ENCODE measurements at places on chromosomes 7 and 10.
A peak's percentile ranks its signal among the peaks of the same experiment; 100 is the strongest.

DNA sequence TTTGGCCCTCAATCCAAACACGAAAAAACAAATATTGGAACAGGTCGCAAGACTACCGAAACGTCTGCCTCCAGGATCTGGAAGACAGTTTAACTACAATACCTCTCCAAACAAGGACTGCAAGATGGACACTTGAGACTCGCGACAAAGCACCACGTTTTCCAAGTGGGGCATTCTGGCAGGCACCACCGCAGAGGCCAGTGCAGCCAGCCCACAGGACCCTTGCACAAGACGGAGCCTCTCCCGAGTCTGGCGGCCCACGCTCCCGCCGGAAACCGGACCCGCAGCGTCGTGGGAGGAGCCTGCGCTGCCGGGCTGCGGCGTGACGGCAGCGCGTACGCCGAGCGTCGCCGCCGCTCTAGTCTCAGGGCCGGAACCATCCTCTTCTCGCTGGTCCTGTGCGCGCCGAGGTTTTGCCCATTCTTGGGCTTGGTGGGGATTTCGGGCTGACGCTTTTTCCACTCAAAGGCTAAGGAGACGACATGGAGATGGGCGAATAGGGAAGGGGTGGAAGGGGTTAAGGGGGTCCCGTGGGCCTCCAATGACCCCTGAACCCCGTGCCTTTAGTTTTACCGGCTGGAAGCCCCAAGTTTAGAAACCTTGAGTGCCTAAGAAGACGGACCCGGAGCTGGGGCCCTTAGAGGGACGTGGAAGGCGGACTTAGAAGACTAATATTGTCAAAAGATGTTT, at the start of gene ORC5:
TSS of gene ORC5 (minus strand) at position 283 of the 690 bp plus-strand sequence. CDS start at position 174, 109 bp downstream.
- peak; percentile 45 for DNase-seq

GRCh38 chr7:75596727-75597614, 104.9 kb downstream of the SPDYE5 start:
- DNase-seq = no peak

DNA sequence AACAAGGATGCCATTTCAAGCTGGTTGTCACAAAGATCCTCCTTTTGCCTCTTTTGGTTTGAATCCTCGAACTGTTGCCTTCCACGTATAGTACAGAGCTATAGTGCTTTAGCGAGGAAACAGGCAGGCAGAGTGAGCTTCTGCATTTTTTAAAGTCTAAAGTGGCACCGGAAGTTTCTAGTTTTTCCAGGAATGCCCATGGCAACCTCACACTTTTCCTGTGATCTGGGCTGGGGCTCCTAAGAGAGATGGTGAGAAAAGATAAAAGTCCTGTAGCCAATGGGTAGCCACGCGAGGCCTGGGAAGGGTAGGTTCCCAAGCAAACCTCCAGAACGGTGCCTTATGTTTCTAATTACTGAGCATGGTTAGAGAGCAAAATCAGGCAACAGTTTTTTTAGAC, 76.7 kb downstream of the CALD1 start:
- DNase-seq = no peak

DNA sequence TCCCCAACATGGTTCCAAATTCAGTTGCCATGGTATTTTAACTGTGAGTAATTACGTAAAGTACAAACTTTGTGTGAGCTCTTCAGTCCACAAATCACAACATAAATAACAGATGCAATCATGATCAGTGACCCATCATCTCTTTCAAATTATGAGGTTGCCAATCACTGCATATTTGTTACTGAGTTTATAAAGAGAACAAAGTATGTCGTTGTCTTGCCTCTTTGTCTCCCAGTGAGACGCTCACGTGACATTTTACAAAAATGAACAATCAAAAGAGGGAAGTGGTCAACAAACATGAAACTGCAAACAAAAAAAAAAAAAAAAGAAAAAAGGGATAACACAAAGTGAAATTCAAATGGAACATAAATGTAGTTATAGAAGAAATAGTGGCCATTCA, 122.7 kb upstream of the PDSS1 start:
- no peak for DNase-seq

- DNase-seq = no peak
Measured at GRCh38 chr10:114885443-114885842, 52.6 kb upstream of the TRUB1 start.

DNA sequence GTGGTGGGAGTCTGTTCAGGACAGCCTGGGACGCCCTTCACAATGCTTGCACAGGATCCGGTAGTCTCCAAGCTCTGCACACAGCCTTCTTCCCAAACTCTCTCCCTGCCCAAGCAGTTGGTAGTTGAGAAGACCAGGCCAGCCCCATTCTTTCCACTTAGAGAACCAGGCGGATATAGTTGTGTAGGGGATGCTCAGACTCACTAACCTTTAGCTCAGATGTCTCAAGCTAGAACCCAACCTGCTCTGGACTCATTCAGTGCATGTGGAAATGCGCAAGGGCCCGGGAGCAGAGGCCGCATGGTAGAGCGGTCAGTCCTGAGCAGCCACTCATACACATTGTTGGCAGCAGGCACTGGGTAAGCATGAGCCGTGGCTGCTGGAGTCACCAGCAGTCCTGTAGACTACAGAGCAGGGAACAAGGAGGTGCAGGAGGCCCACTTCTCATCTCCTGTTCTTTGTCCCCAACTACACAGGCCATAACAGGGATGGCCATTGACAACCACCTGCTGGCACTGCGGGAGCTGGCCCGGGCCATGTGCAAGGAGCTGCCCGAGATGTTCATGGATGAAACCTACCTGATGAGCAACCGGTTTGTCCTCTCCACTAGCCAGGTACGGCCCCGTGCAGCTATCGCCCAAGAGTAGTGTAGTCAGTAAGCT, 17.2 kb upstream of the C10orf53 start:
- no peak for DNase-seq

DNA sequence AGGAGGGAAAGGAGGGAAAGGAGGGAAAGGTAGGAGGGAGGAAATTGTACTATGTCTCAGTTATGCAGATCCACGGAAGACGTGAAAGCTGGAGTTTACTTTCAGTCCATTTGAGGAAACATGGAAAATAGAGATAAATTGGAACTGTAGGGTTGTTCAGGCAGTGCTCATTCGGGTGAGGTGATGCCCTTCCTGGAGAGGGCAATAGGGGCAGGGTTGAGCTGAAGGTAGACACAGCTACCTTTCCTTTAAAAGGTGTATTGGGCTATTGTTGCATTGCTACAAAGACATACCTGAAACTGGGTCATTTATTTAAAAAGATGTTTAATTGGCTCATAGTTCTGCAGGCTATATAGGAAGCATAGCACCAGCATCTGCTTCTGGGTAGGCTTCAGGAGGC, 116.9 kb upstream of the PLXDC2 start:
- DNase-seq = no peak

- DNase-seq = no peak
Measured at GRCh38 chr7:157700231-157701005, 363.6 kb downstream of the DNAJB6 start.

DNA sequence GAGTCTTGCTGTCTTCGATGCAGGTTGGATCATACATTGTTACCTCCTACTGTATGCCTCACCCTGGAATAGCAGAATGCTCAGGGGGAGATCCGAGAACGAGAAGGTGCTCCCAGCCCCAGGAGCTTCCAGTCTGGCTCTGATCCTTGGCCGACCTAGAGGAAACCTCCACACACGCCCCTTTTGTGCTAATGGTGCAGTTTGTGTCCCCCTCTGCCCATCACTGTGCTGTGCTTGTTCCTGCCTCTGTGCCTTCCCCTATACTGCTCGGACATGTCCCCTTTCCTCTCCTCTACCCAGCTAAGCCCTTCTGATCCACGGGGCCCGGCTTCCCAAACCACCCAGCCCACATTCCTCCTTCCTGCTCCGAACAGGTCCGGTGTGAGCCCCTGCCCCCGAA, 32.5 kb downstream of the ZNF775 start:
- DNase-seq = no peak

GRCh38 chr10:103042129-103042528, 124.0 kb downstream of the CNNM2 start:
- peak; percentile 81 for DNase-seq

DNA sequence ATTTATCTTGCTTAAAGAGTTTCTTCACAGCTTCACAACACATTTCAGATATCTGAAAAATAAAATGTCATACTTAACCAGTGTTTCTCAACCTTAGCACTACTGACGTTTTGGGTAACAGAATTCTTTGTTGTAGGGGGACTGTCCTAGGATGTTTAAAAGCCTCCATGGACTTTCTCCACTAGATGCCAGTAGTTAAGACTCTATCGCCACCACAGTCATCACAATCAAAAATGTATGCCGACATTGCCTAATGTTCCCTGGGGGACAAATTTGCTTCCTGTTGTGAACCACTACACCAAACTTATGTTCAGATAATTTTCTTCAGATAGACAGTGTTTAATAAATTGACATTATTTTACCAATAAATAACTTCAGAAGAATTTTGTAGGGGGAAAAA, 13.4 kb downstream of the NOC3L start:
- DNase-seq = no peak

DNA sequence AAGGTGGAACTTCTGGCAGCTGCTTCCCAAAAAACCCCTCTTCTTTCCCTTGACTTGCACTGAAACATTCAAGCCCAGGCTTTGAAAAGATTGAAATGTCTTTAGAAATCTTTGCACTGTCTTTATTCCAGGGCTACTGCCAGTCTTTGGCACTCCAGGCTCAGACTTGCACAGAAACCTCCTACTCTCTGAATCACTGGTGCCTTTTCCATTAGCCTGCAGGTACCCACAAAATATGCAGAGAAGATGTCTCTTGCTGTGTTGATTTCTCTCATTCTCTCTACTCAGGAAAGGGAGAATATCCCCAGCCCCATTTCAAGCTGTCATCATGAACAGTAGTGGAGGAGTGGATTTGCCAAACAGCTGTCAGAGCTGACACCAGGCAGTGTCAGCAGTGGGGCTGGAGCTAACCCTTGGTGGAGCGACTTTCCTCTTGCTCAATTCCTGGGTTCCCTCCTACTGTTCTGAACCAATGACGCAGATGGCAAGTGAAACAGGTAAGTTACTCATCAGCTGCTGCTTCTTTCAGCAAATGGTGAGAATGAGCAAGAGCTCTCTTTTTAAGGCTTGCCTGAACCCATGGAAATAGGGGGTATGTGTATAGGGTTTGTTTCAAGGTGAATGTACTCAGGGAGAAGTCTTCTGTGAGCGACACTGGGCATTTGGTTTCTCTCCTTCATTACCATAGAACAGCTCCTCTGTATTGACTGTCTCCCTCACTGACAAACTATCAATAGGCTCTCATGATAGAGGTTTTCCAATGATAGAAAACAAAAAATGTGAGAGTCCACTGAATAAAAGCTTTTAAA, 362.4 kb downstream of the ADRA2A start:
- DNase-seq = no peak

Data from NCI-H510A (cell line).